Stimulated activated CD8-positive, alpha-beta memory T cell treated with anti-CD3 and anti-CD28 coated beads, Interleukin-7, amount 100 ng/mL, for 1 hour (primary cell): ENCODE measurements at places on chromosomes 6 and 20.

GRCh38 chr20:4234128-4234527 is 218.8 kb upstream of the RNF24 start:
- no peak for DNase-seq

- peak; percentile 4 for DNase-seq
These were observed 92.8 kb downstream of the CLIC5 start for GRCh38 chr6:45922728-45923351.

GRCh38 chr6:157529654-157530039 is 148.7 kb downstream of the ZDHHC14 start:
- DNase-seq, result no peak

- no peak for DNase-seq
These were observed 859.8 kb downstream of the MAFB start for GRCh38 chr20:39829256-39829655.

DNA sequence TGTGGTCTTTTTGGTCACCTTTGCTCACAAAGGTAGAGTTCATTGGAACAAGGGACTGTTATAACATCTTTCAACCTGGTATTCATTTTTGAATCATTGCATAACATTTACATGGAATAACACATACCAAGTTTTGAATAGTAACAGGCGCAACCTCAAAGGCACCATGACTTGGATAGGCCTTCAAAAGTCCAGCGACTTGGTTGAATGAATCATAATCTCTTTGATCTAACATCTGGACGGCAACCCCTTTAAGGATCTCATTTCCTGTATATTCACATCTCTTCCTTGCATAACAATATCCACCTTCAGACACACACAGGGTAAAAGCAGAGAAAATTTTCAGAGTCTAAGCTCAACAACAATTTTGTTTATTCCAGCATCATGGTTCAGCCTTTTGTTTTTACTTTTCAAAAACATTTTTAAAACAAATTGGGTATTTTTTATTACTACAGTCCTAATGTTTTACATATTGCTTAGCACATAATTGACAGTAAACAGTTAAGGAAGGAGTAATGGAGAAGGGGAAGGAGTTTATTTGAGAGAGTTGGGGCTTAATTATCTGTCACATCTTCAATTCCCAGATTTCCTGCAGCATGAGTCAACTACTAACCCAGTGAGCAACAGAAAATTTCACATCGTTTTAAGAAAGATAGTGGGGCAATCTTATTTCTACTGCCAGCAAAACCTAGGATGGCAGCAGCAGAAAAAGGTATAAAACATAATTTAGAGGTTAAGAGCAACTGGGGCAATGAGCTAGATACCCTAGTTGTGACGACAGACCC is 41.8 kb upstream of the F13A1 start:
- DNase-seq, result no peak

DNA sequence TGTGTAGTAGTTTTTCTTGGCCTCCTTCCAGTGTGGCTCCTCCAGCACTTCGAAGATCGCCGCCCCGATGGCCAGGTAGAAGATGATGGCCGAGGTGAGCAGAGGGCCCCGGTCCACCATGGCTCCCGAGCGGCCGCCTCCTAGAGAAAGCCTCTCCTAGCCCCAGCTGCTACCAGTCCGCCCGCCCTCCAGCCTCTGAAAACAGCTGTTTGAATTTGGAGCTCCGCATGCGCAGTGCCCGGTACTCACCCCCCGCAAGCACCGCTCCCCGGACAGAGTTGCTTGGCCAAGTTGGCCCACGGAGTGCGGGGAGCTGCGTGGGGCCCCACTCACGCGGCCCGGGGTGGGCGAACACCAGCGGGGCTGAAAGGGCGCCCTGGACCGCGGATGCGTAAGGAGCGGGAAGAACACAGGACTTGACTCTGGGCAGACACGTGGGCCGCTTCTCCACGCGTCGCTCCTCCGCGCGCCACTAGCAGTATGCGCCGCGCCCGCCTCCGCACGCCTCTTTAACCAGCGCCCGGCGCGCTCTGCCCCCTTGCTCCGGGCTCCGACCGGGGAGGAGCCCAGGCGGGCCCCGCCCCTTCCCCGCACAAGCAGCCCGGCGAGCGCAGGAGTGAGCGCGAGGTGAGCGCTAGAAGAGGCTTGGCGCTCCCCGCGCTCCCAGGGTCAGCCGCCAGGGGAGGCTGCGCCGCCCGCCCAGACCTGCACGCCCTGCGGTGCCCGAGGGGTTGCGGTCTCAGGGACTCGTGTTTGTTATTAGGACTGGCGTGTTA is at the start of gene KCNK5:
KCNK5 (minus strand) TSS at position 484 of the 776 bp plus-strand sequence; CDS start at position 120, 364 bp downstream.
- peak; percentile 10 for DNase-seq

DNA sequence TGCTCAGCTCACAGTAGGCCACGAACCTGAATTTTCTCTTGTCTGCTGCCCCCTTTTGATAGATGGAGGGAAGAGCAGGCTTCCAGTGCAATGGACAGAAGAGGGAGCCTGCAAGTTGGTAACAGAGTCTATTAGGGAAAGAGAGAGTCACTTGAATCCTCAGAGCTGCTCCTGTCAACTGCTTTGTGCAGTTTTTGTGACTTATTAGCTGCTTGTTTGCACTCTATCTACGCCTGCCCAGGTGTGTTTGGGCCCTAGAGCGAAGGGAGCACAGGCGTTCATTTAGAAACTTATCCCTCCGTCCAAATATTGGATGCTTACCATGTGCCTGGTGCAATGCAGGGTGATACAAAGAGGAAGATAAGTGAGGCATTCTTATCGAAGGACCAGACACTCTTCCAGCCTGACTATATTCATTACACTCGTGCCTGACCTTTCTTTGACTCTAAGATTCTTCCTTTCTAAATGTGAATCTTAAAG is 11.6 kb upstream of the SLC2A12 start:
- DNase-seq, result peak; percentile 18

- no peak for DNase-seq
These were observed 116.7 kb upstream of the NRSN1 start for GRCh38 chr6:24009319-24009718.

- DNase-seq, result no peak
These were observed 79.3 kb upstream of the NAA20 start for GRCh38 chr20:19937651-19938420.

- DNase-seq, result no peak
These were observed 126.0 kb downstream of the SCML4 start for GRCh38 chr6:107698146-107698545.

DNA sequence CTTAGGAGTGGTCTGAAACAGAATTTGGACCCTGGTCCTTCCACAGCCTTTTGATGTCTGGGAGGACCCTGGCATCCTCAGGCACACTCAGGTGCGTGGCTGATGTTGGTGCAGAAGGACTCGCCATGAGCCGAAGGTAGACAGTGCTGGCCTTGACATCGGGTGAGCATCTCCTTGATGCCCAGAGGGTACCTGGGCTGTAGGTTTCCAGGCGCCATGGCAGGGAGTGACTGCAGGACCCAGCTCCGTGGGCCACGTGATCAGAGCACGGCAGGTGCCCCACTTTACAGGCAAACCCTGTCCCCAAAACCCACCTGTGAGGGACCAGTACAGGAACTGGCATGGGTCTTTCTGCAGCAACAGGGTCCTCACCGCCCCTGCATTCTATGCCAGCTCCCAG is 319.2 kb downstream of the CDH4 start:
- DNase-seq, result no peak

- DNase-seq, result no peak
These were observed 135.5 kb upstream of the PHACTR3 start for GRCh38 chr20:59468831-59469230.

DNA sequence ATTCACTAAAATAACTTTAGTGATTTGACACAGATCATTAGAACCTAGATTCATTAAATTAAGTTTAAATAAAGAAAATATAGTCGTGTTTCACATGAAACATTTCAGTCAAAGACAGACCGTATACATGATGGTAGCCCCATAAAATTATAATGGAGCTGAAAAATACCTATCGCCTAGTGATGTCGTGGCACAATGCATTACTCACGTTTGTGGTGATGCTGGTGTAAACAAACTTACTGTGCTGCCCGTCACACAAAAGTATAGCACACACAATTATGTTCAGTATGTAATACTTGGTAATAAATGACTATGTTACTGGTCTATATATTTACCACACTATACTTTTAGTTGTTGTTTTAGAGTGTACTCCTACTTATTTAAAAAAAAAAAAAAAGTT is 17.3 kb downstream of the DST start:
- DNase-seq, result no peak

DNA sequence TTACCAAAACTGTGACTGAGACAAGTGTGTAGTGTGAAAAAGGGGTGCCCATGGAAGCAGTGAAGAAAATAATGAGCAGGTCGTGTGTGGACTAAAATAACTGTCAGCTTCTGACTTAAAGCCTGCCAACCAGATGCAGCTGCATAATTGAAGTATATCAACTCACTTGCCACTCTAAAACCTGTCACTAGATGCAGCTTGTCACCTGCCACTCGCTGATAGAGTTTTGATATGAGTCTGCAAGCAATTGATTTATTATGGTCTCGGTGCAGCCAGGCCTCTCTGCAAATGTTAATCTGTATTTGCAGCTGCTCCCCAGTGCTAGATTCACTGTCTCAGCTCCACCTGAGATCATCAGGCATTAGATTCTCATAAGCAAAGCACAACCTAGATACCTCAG is 1090.0 kb upstream of the EYS start:
- no peak for DNase-seq

GRCh38 chr6:16925461-16925860 is 164.2 kb upstream of the ATXN1 start:
- no peak for DNase-seq

DNA sequence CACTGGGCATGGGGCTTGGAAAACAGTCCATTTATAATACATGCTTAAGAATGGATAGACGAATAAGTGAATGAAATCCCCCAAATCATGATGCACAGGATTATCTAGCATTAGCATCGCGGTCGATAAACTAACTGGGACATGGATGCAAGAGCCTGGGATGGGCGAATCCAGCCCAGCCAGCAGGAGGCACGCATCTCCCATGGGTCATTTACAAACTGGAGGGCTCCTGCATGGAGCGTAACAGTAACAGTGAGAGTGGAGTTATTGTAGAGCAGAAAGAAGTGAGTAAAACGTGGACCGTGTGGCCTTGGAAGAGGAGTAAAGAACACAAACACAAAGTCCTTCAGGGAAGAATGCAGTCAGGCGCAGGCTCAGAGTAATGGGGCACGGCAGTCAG is 136.5 kb downstream of the AGPAT4 start:
- DNase-seq, result no peak

DNA sequence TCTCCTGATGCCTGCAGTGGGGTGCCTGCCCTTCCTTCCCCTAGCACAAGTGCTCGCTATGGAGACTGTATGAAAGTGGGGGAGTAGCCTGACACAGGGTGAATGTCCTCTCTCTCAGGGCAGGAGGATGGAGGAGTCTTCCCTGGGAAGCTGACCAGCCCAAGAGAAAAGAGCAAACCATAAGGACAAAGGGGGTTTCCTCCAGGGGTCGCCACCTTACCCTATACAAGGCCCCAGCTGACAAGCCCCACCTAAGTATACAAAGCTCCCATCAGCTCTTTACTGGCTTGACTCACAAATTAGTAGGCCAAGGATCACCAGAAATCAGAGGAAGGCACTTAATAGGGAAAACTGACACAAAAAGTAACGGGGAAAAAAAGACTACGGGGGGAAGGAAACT is 54.1 kb downstream of the PLAGL1 start:
- DNase-seq, result no peak
